ENCODE measurements at places on chromosomes 3 and 15.
A peak's percentile ranks its signal among the peaks of the same experiment; 100 is the strongest.

- no peak for DNase-seq
Measured at GRCh38 chr3:39106281-39106811, 1.1 kb downstream of the GORASP1 start.

DNA sequence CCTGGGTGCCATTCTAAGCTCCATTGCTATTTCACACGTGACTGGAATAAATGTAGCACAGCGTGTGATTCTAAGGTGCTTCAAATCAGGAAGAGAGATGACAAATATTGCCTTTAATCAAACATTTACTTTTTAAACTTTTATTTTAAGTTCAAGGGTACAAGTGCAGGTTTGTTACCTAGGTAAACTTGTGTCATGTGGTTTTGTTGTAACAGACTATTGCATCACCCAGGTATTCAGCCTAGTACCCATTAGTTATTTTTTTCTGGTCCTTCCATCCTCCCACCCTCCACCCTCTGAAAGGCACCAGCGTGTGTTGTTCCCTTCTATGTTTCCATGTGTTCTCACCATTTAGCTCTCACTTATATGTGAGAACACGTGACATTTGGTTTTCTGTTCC lies 510.8 kb downstream of the PLOD2 start:
- no peak for DNase-seq

GRCh38 chr3:3998140-3998922 lies 199.1 kb downstream of the LRRN1 start:
- no peak for DNase-seq

DNA sequence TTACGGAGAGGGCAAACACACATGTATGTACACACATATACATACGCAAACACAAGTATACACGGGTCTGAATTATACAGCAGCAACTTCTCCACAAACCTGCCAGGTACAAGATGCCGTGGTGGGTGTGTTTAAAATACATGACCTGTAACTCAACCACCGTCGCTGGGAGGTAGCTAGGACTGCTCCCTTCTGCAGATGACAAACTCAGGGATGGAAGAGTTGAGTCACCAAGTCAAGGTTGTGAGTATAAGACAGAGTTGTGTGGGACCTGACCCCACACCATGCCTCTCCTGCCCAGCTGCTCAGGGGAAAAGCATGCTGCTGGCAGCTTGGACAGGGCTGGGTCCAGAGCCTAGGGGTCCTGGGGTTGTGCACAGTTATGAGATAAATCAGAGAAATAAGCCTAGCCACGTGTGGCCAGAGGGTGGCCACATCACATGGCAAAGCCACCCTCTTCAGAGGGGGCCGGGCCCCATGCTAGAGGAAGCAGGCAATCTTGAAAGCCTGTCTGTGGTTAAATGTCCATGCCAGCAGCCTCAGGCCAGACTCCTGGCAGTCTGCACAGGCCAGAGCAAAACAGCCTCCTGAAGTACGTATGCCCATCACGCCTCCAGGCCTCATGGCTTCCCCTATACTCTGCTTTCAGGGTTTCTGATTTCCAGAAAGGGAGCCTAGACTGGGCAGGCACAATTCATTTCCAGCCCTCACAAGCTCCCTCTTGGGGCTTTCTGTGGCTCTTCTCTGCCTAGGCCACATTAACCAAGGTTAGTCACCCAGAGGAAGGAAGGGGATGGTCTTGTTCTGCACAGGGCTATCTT lies 107.7 kb upstream of the RPL32 start:
- no peak for DNase-seq

DNA sequence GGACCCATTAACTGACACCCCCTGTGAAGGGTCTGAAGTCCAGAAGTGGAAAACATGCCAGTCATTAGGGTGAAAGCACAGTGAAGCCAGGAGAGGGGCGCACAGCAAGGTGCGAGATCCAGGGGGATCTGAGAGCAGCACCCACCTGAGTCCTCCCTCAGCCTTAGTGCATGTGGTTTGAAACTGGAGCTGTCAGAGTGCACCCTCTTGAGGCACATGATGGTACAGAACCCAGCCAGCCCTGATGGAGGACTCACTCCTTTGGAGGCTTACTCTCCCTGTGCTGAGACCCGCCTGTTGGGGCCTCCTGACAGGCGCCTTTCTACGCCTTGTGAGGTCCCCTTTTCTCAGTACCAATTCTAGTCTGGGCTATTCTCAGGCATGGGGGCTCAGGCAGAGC lies 77.8 kb downstream of the IL20RB start:
- DNase-seq: no peak

- no peak for DNase-seq
Measured at GRCh38 chr3:55162031-55162795, 234.4 kb upstream of the LRTM1 start.

DNA sequence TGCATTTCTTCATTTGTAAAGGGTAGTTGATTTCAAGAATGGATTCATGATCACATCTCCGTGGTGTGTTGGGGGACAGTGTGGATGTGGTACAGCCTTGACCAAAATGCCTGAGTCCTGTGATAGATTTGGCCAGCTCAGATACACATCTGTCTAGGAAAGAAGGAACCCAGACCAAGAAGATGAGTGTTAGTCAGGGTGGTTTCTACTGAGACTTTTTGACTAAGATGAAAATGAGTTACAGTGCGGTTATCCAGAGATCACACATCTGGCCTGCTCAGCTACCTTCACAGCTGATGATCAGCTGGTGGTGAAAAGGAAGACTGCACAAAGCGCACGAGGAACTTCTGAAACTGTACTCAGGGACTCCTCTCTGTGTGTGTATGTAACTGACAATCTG lies 68.0 kb downstream of the FNDC3B start:
- peak; percentile 46 for DNase-seq

GRCh38 chr15:56608140-56608778 lies 125.0 kb downstream of the ZNF280D start:
- DNase-seq: peak; percentile 18

- no peak for DNase-seq
Measured at GRCh38 chr15:49848282-49848724, 227.5 kb downstream of the DTWD1 start.

- DNase-seq: no peak
Measured at GRCh38 chr3:51477360-51477711, 22.5 kb downstream of the DCAF1 start.

- DNase-seq: no peak
Measured at GRCh38 chr3:101762041-101762646, 16.9 kb upstream of the NXPE3 start.

DNA sequence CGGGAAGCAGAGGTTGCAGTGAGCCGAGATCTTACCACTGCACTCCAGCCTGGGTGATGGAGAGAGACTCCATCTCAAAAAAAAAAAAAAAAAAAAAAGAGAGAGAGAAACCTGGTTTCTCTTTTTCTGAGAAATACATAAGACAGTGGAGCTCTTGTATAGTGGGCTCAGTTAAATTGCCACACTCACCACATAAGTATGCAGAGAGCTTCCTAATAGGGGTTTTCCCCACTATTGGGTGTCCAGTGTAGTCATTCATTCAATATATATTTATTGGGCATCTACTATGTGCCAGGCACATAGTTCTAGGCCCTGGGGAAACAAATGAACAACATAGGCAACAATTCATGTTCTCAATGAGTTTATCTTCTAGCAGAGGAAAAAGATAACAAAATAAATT lies 48.9 kb upstream of the FMN1 start:
- no peak for DNase-seq

GRCh38 chr3:186277268-186277909 lies 84.6 kb downstream of the DGKG start:
- DNase-seq: no peak

- DNase-seq: no peak
Measured at GRCh38 chr15:23497710-23498111, 50.7 kb upstream of the GOLGA6L2 start.

DNA sequence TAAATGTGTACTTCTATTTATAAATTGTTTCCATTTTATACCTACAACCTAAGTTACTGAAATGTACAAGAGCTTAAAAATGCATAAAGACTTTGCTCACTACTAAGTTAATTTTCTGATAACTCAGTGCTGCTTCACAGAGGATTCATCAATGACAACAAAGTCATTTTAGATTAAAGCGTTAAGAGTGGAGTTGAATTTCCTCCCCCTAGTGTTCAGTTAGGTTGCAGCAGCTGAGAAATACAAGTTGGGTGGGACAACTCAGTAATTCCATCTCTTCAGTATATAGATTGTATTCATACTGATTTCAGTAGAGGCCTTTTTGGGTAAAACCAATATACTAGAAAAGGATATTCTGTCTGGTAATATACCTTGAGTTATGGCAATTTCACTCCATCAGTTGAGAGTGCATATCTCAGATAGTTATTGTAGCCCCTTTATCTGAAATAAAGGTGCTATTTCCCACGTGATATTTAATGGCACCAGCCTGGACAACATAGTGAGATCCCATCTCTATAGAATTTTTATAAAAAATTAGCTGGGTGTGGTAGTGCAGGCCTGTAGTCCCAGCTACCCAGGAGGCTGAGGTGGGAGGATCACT lies 6.9 kb upstream of the RPL35A start:
- DNase-seq: peak; percentile 32

DNA sequence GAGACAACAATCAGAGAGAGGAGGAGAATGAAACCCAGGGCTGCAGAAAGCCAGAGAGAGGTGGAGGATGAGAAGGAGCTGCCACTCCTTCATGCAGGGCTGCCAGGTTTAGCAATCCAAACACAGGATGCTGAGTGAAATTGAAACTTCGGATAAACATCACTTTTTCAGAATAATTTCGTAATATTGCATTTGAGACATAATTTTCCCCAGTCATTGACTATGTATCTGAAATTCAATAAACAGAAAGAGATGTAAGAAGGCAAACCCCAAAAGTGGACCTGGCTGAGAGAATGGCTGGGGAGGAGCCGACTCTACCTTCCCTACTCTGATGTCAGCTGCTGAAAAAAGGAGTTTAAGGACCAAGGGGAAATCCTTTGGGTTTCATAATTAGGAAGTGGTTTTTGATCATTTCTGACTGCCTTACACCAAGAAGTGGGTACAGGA lies 33.8 kb downstream of the SLC9A9 start:
- no peak for DNase-seq

DNA sequence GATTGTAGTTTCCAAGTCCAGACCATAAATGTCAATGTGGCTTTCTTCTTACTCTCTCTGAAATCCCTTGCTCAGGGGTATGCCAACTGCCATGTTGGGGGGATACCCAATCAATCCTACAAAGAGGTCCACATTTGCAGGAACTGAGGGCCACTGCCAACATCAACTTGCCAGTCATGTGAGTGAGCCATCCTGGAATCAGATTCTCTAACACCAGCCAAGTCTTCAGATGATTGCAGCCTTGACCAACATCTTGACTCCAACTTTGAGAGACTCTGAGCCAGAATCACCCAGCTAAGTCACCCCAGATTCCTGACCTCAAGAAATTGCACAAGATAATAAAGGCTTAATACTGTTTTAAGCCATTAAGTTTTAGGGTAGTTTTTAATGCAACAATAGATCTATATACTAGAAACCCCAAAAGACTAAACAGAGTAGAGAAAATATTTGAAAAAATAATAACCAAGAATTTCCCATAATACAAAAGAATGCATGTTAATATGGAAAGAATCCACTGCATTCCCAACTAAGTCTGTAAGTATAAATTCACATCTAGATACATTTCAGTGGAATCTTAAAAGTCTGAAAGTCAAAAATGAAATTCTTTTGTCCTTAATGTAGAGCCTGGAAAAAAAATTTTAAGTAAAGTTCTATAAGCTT lies 22.4 kb downstream of the ISG20 start:
- no peak for DNase-seq

GRCh38 chr3:44654039-44654438 lies 5.5 kb downstream of the ZNF35 start:
- no peak for DNase-seq

GRCh38 chr15:80967451-80967850 lies 22.2 kb downstream of the MESD start:
- no peak for DNase-seq

- DNase-seq: no peak
Measured at GRCh38 chr3:86047161-86047560, 943.8 kb downstream of the VGLL3 start.

DNA sequence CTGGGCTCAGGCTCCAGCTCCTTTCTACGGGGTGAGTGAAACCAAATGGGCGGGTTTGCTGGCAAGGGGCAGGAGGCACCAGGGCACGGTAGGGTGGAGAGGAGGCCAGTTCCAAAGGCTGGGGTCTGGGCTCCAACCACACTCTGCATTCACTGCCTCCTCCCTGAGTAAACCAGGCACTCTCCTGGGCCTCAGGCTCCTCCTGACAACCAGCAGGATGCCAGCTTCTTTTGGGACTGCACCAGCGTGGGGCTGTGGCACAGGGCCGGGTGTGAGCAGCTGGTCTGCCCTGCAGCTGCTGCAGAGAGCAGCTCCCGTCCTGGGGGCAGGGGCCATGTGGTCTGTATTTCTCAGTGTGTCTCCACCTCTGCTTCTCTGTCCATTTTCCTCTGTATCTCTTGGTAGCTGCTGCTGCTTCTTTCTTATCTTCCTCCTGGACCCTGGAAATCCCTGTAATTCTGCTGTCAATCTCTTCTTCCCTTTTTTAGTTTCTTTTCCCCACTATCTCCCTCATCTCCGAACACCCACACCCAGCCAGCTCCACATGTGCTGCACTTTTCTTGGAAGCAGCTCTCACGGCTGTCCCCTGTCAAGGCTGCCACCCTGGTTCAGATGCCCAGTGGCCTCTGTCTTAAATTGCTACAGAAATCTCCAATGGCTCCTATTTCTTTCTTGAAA lies 54.9 kb upstream of the TBC1D21 start:
- no peak for DNase-seq

DNA sequence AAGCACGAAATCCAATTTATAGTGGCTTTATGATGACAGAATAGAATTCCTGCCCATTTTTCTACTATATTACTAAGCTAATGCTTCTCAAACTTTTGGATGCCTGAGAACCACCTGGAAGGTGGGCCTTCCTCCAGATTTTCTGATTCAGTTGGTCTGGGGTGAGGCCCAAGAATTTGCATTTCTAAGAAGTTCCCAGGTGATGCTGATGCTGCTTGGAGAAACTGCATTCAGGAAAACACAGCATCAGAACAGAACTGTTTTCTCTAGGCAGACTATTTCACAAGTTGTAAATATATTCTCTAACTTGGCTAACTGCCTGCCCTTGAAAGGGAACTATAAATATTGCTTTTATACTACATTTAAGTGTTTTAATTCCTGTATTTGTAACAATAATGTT lies 644.9 kb upstream of the DPPA4 start:
- no peak for DNase-seq

- DNase-seq: no peak
Measured at GRCh38 chr3:124759666-124760401, 29.6 kb downstream of the UMPS start.
